ENCODE measurements at places on chromosomes 5 and 9.

DNA sequence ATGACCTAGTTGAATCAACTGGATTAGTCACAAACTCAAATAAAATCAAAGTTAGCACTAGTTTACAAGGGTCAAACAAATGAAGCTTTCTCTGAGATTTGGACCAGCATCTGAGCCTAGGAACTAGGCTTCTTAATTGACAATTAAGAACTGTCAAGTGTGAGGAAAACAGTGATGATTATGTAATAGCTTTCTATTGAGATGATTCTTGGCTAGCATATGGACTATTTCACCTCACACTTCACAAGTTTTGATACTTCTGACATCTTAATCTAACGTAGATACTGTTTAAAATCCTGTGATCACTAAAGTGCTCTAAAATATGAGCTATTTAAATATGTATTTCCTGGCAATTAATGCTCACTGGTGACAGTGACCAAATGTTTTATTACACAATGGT lies 542.9 kb downstream of the EFNA5 start:
- no peaks in the 10 kb centered on the region for H3K4me1 ChIP-seq
- no peaks in the 10 kb centered on the region for H3K27me3 ChIP-seq
- H3K4me3 ChIP-seq = no peak overlapping the region

DNA sequence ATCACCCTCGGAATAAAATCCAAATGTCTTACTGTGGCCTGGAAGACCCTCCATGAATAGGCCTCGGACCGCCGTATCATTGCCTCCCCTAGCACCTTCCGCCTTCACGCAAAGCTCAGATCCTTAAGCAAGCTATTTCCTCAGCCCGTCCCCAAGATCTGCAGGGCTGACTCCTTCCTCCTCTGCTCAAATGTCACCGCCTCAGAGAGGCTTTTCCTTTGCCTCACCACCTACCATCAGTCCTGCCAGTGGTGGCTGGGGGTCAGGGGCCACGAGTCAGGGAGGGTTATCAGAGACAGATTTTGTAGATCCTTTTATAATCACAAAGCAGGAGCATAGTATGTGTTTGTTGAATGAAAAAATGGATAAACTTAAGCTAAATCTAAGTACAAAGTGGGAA lies 74.4 kb upstream of the KIF2A start:
- H3K4me3 ChIP-seq = no peak overlapping the region
- H3K27ac ChIP-seq = no peak overlapping the region
- H3K27me3 ChIP-seq = no peaks in the 10 kb centered on the region
- DNase-seq = no peak
- no peaks in the 10 kb centered on the region for H3K4me1 ChIP-seq

DNA sequence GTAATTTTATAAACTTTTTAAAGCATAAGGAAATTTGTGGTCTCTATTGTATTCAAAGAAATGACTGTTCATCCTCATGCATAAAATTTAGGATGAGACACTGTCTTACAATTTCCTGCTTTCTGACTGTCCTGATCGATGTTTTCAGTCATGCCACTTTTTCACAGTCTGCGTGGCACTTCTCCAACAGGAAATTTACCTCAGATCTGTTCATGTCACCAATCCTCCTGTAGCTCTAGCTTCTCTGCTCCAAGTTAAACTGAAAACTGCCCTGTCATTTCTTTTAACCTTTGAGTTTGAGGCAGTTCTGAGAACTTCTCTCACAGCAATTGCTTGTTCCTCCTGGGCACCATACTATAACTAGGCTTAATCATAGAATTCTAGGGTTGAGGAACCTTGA lies 455.1 kb downstream of the EFNA5 start:
- H3K27ac ChIP-seq = no peak overlapping the region
- DNase-seq = no peak
- H3K36me3 ChIP-seq = no peaks in the 10 kb centered on the region
- H3K4me1 ChIP-seq = no peaks in the 10 kb centered on the region
- H3K4me3 ChIP-seq = no peak overlapping the region

DNA sequence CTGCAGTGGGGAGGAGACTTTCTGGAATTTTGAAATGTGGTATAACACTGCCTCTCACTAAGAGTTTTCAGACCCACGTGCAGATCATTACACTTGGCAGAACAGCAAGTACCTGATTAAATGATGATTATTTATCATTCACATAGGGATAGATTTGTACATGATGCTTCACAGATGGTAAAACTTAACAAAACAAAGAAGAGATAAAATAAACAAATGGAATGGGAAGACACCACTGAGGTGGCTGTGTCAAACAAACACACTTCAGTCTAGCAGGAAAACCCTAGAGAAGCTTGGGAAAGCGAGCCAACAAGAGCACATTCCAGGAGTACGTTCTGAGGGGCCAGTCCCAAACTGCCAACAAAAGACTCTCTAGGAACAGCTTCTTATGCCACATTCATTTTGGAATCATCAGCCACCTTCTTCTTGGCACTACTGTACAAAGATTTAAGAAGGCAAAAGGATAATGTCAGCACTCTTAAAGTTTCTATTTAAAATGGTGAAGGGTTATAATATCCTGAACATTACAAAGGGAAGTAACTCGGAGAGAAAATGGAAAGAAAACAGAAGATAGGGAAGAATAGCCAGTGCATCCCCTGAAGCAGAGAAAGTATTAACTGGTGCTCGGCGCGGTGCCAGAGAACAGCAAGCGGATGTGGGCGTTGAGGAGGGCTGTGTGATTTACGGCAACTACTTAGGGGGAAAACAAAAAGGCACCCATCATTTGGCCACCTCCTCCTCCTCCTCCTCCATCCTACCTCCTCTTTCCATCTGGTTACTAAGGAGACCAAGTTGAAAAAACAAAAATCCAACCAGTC lies 1.6 kb downstream of the MED27 start:
- H3K36me3 ChIP-seq = no peaks in the 10 kb centered on the region
- peak overlapping the region; percentile 69 for H3K4me3 ChIP-seq
- H3K27me3 ChIP-seq = no peaks in the 10 kb centered on the region
- H3K4me1 ChIP-seq = peaks cover 4% of the 10 kb centered on the region
- H3K27ac ChIP-seq = no peak overlapping the region

GRCh38 chr9:79962836-79963235 lies 391.1 kb downstream of the TLE4 start:
- H3K27me3 ChIP-seq = no peaks in the 10 kb centered on the region
- no peak overlapping the region for H3K4me3 ChIP-seq
- H3K4me1 ChIP-seq = no peaks in the 10 kb centered on the region
- no peaks in the 10 kb centered on the region for H3K36me3 ChIP-seq
- H3K27ac ChIP-seq = no peak overlapping the region
- no peak for DNase-seq

Measured in ovary (tissue), 10 donors.